ENCODE measurements at places on chromosomes 13 and 19.

- DNase-seq: peak; percentile 63
These were observed 285.7 kb downstream of the TBC1D4 start for GRCh38 chr13:75196147-75196837.

GRCh38 chr13:80297094-80297493 lies 43.8 kb downstream of the SPRY2 start:
- DNase-seq: no peak

DNA sequence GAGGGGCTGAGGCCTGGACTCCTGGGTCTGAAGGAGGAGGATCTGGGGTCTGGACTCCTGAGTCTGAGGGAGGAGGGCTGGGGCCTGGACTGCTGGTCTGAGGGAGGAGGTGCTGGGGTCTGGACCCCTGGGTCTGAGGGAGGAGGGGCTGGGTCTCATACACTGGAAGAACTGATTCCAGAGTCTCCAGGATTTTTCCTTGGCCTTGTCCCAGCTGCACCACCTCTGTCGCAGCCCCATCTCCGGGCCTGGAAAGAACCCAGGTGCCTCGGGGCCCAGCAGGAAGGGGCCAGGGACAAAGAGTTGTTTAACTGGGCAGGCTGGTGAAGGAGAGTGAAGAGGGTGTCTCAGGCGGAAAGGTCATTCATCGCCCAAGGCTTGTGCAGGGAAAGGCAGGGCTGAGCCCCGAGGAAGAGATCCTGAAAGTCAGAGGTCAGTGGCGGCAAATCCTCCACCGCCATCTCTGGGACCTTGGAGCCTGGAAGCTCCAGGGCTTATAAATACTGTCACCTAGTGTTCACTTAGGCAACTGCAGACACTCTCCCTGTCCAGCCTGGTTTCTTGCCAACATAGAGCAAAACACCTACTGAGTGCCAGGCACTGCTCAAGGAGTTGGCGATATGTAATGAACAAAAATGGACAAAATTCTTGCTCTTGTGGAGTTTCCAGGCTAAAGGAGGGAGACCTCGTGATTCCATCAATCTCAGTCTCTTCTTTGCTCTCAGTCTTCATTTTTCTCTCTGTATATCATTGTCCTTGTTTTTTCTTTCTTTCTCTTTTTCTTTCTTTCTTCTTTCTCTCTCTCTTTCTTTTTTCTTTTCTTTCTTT lies 4.4 kb upstream of the KCNN4 start:
- DNase-seq: peak; percentile 74

DNA sequence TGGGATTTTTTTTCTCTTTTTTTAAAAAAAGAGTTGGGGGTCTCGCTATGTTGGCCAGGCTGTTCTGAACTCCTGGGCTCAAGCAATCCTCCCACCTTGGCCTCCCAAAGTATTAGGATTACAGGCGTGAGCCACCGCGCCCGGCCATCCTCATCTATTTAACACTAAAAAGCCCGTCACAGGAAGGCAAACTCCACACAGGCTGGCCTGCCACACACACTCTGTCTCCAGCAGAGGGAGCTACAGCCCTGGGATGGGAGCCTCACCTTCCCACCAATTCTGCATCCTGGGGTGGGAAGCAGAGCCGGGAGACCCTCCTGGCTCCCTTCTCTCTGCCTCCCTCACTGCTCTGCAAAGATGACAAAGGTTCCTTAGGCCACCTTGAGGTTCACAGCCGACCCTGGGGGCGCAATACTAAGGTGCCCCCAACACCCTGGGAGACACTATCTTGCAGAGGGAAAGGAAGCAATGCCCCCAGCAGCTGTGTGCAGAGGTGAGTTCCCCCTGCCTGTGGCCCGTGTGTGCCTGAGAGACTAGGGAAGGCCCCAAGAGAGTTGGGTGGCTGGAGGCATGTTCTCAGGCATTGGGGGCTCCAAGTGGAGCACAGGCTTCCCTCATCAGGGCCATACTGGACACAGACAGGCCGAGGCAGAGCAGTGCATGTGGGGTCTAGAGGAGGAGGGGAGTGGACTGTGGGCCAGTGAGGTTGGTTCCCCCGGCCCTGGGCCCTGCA lies 27.4 kb upstream of the TIMM44 start:
- DNase-seq: peak; percentile 22

DNA sequence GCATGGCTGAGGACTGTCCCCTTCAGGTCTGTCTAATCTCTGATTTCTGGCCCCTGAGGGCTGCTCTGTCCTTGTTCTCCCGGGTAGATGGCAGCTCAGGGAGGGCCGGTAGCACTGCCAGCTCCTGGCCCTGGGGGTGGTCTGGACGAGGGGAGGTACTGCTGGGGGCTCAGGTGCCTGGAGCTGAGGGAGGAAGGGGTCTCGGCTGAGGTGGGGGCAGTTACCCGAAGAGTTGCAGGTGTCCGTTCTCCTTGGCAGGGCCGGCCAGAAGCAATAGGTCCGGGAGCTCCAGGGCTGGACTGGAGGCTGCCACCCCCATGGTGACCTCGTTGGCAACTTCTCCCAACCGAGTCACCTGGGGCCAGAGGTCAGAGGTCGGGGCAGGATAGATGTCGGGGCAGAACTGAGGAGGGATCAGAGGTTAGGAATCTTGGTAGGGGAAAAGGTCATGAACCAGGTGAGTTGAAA lies 1.2 kb upstream of the EMC10 start:
- no peak for DNase-seq

DNA sequence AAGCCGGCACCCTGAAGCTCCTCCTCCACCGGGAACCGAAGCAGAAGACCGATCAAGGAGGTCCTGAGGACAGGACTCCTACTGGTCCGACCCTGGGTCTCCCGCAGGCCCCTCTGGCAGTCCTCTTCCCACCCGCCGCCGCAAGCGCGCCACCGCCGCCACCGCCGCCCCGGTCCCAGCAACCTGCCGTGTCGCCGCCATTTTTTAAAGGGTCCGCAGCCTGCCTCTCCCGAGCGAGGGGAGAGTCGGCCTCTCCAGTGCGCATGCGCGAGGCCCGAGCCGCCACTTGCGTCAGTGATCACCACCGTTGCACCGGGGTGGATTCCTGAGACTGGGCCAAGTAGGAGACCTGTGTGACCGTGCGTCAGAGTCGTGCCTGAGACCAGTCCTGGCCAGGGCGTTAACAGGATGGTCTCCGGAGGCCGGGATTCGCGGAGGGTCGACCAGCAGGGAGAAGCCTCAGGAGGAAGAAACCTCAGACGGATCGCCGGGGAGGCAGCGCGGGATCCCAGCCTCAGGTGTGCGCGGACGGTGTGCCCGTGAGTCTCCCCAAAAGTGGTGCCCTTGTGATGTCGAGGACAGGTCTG lies 51.6 kb downstream of the ZNF146 start:
- no peak for DNase-seq

DNA sequence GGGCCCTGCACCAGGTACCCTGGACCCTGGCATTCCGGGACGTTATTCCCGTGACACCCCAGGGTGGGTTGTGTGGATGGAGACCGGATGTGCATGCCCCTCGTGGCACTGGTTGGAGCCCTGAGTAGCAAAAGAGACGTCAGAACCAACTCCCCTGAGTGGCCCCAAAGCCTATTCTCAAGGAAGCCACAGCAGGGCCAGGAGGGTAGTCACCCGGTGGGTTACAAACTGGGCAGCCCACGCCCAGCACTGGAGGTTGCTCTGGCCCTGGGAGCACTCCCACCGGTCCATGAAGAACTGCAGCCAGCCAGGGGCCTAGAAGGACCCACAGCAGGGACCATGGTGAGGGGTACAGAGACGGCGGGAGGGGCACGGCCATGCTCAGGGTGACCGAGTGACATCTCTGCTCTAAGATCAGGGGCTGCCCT lies 7.5 kb downstream of the KLF16 start:
- DNase-seq: no peak

DNA sequence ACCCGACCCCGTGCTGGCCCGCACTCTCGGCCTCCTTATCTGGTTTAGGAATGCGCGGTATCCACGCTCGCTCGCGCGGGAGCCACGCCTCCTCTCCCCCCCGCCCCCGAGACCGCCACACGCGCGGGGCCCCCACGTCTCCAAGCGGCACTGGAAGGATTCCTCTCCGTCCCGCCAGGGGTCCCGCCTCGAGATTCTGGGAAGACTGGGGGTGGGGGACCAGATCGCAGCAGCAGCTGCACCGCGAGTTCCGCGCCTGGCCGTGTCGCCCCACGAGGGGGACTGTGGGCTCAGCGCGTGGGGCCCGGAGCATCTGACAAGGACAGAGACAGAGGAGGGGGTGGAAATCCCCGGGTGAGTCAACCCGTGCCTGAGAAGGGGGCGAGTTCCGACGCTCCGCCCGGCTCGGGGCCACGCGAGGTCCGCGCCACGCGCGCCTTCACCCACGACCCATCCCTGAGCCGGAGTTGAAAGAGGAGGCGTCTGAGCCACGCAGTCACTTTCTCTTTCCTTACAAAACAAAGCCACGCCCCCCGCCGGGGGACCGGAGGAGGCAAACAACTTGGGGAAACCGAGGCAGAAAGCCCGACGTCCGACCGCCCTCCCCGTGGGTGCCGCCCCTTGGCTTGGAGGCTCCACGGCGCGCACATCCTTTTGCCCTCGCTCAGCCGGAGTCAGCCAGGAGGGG lies 814 bp downstream of the S1PR2 start:
- DNase-seq: no peak

GRCh38 chr19:46428239-46429135 lies at the start of gene PNMA8C:
TSS of gene PNMA8C (minus strand) at chr19:46428936. CDS start at chr19:46428359, 577 bp downstream.
- peak; percentile 59 for DNase-seq

- no peak for DNase-seq
These were observed 2.3 kb upstream of the N4BP2L1 start for GRCh38 chr13:32430018-32430747.

- no peak for DNase-seq
These were observed 1157.2 kb downstream of the OLFM4 start for GRCh38 chr13:54185785-54186184.

DNA sequence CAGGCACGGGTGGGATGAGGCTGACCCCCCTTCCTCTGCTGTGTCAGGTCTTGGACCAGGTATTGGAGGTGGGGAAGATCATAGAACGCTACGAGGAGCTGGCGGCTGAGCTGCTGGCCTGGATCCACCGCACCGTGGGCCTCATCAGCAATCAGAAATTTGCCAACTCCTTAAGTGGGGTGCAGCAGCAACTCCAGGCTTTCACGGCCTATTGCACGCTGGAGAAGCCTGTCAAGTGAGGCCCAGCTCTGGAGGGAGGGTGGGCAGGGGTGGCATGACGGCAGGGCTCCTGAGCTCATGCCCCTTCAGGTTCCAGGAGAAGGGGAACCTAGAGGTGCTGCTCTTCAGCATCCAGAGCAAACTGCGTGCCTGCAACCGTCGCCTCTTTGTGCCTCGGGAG lies 35.3 kb downstream of the SPTBN4 start:
- DNase-seq: no peak

DNA sequence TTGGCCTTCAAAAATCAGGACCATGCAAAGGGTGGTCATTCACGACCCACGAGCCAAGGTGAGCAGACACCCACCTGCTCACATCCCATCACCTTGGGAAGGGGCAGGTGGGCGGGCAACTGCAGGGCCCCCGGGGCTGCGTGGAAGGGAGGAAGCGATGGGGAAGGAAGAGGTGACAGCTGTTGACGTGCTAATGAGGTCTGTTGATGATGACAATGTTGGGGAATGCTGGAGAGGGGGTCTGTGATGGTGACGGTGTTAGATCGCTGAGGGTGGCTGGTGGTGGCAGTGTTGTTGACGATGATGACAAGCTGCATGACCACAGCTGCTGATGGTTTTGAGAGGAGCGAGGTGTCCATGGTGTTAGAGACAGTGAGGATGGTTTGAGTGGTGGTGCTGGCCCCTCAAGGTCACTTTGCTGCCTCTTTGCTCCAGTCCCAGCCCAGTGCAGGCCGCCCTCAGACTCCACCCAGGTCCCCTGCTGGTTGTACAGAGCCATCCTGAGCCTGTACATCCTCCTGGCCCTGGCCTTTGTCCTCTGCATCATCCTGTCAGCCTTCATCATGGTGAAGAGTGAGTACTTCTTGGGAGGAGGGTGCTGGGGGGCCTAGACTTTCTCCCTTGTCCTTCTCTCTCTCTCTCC lies 900 bp downstream of the MCEMP1 start:
- DNase-seq: no peak
